ENCODE measurements at places on chromosomes 12 and 14.

DNA sequence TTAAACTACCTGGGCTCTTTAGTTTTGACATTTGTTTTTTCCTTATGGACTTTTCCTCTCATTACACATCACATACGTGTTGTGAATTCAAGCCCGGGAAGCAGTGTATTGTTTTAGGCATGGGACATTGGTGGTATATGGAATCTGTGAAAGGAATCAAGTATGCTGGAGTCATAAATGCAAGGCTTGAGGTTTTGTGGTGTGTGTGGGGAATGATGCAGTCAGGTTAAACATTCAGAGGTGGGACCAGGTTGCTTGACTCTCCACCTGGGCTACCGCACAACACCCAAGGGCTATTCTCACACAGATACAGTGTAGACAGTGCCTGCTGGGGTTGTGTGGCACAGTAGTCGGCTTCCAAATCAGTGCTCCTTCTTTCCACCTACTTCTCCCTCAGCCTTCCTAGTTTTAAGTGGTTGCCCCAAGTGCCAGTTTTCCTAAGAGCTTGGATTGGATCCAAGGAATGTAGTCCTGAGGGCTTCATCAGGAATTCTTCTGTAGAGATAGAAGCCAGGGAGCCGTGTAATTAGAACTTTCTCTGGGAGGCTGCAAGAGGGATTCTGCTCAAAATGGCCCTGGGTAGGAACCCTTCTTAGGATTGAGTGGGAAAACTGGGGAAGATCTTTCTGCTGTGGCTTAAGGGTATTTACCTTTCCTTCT is 243.7 kb downstream of the C12orf75 start:
- no peak for DNase-seq

GRCh38 chr12:1794440-1795090 is 25.8 kb upstream of the LRTM2 start:
- DNase-seq, result no peak

GRCh38 chr12:26697217-26697616 is 135.8 kb downstream of the ITPR2 start:
- no peak for DNase-seq

- DNase-seq, result no peak
These were observed 69.0 kb upstream of the DUSP6 start for GRCh38 chr12:89421092-89421835.

- DNase-seq, result no peak
These were observed 261.7 kb downstream of the NEDD1 start for GRCh38 chr12:97168804-97169203.

DNA sequence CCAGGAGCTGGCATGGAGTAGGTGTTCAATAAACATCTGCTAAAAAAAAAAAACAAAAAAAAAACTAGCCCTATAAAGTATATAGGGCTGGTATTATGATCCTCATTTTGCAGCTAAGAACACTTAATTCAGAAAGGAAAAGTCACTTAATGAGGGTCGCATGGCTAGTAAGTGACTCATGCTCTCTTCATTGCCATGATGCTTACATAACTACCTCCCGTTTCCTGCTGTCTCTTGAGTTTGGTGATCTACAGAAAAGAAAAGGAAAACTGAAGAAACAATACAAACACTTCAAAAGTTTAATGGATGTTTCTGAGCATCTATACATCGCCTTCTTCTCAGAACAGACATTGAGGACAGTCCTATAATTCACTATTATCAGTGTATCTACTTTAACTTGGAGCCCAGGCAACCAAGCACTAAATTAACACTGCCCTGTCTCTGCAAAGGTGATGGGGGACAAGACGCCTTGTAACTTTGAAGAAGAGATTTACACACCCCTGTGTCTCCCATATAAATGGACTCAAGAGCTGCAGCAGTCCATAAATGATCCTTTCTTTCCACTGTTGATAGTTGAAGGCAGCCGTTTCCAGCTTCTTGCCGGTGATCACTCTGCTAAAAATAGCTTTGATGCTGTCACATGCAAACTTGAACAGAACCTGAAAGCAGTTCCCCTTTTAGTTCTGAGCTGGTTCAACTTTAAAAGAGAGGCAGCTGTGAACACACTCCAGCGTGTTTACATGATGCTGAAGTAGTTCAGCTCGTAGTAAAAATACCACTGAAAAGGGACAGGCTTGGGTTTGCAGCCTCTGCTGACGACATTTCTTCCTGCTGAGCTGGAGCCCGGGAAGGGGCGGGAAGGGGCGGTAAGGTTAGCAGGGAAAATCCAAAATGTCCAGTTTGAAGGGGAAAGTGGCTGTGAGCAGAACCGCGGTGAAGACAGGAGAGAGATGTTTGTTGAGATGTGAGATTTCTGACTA is 113.3 kb downstream of the FOXN3 start:
- DNase-seq, result no peak

DNA sequence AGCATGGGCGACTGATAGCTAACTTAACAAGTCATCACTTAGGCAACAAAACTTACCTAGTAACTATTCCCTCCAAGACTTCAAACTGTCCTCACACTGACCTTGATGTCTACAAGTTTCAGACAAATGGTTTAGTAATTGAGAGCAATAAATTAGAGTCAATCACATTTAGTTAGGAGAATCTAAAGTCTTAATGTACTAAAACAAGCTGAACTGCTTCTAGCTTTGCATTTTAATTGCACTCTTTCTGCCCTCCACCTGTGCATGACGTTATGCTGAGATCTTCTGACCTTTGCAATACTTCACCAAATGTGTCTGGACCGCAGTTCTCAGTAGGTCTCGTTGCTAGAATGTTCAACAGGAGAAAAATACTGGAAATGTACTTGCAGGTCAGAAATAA is 158.0 kb downstream of the PIK3C2G start:
- no peak for DNase-seq

GRCh38 chr14:64702493-64703394 is 1.5 kb upstream of the PLEKHG3 start:
- no peak for DNase-seq

GRCh38 chr14:94426526-94426925 is 26.1 kb downstream of the SERPINA11 start:
- DNase-seq, result no peak

GRCh38 chr12:42790761-42791151 is 201.2 kb upstream of the PRICKLE1 start:
- DNase-seq, result no peak

DNA sequence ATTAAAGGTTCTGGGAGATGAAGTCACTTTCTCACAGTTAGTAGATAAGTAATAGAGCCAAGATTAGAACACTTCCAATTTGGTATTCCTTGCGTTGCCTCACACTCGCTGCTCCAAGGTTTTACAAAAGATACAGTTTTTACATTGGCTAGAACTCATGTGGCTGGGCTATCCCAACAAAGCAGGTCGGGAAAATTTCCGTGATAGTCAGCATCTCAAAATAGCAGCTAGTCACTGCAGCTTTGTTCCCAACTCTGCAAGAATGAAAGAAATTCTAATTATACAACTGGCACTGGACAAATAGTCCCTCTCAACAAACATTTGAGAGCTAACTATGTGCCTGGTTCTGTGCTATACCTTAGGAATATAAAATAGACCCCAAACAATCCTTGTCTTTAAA is 24.6 kb upstream of the PPP1R12A start:
- no peak for DNase-seq

DNA sequence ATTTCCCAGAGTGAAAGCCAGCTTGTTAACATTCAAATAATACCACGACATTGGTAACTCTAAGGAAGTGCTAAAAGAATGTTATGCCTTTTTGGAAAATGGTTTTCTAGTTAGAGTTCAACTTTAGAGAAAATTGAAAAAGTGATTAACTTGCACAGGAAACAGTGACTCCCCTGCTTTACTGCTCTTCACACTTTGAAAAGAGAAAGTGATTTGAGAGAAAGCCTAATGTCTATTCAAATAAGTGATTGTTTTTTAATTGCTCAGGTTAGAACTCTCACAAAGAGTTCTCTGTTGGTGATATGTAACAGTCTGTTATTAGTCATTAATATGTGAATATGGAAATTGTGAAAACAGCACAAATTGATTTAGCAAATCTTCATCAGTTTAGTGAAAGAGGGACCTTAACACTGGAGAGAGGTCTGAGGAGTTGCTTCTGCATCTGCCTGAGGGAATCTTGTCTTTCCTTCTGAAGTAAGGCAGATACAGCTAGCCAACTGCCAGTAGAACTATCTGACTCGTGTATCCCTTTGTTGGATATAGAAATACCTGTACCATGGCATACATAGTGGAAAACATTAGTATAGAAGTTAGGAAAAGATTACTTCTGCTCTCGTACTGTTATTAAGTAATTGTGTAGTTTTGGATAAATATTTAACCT is 25.5 kb downstream of the ATF7IP start:
- DNase-seq, result no peak

DNA sequence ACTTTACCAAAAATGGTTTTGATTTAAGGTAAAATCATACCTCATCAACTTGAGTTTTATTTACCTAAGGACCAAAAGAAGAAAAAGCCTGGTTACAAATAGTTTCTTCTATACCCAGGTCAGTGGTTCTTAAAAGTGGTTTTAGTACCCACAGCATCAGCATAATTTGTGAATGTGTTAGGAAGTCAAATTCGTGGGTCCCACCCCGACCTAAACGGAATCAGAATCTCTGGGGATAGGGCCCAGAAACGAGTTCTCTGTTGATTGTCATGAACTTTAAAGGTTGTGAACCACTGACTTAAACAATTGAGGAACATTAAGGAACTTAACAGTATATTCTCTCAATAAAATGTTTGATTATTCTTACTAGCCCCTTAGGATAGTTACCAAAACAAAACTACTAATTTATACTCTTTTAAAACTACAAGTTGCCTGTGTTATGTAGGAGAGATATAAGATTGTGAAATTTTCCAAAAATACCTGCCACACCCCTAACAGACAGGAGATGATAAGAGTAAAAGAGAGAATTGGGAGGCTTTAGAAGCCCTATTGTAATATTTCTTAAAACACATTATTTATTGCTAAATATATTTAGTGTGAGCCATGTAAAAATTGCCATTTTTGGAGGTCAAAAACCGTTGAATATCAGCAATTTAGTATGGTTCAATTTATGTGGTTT is 669 bp upstream of the SLC25A21 start:
- no peak for DNase-seq

DNA sequence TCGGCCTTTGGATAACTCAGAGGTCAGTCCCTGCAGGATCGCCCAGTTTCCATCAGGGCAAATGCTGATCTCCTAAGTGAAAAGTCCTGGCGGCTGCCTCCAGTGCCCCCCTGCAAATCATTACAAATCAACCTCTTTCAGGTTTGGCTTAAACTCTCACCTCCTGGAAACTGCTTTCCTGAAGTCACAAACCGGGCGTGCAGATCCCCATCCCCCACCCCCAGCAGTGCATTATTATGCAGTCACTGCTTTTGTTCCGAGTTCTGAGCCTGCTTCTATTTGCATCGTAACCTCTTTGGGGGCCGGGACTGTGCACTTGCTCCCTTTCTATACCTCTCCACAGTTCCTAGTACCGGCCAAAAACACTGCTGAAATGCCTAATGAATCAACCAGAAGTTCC is at the start of gene USP44:
Gene USP44, minus strand, starts transcription at position 172 of the 400 bp plus-strand sequence. CDS start 17,220 bp downstream, outside the sequence.
- DNase-seq, result no peak

GRCh38 chr14:24355009-24355408 is 13.0 kb upstream of the NFATC4 start:
- no peak for DNase-seq

GRCh38 chr12:11854011-11854499 is 204.6 kb downstream of the ETV6 start:
- no peak for DNase-seq

DNA sequence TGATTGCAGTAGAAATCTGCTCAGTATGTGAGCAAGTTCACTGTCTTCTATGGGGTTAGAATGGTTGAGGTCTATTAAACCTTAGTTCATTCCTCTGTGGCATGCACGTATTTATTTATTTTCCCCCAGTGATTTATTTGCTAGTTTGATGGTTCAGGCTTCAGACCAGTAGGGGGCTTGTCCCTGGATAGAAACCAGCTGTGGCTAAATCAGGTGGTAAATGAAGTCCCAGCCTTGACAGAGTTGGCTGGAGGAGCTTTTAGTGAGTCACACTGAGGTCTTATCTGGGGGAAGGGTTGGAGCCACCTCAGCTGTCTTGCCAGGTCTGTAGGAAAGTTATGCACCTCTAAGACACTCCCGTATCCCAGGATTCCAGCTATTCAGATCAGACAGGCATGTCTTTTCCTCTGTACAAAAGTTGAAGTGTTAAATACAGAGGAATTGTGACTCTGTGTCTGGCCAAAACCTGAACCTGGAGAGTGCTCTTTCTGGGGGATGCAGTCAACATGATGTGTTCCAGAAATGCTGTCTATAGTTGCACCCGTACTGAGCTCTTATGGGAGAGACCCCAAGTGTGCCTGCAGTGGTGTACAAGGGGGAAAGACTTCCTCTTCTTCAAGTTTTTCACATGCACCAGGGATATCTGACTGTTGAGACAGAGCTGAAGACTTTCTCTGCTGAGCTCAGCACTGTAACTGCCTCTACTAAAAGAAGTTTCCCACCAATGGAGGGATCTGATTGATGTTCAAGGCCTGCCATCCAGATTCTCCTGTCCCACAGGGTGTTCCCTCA is 1322.1 kb downstream of the TMEM121 start:
- DNase-seq, result no peak

- DNase-seq, result no peak
These were observed 406.5 kb downstream of the LRIG3 start for GRCh38 chr12:58513852-58514251.

DNA sequence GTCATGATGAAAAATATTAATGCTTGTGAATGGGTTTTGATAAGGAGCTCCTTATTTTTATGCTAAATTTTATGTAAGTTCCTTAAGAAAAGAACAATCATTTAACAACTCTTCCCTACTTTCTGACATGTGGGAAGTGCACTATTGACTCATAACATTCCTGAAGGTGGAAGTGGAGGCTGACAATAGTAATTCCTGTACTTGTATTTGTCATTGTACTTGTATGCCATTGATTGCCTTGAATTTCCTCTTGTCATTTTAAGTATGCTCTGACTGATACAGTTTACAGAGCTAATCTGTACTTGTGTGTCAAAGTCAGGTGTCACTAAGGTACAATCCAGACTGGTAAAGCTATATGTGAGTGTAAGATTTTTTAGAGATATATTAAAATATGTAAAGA is 440.0 kb downstream of the SLC16A7 start:
- DNase-seq, result no peak

DNA sequence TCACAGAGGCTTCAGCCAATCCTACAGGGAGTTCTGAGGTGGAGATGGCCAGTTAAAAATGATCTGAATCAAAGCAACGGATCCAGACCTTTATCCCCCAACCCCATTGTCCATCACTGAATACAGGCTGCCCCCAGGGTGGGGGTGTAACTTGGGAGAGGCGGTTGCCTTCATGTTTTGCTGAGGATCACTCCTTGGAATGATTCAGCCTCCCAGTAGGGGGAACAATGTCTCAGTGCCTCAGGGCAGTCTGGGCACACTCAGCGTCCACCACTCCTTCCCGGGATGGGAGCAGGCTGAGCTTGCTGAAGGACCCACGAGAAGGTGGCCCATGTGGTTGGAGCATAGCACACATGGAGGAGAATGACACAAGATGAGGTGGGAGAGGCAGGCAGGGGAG is 60.2 kb downstream of the RFX4 start:
- no peak for DNase-seq

GRCh38 chr12:44603701-44604100 is 272.4 kb downstream of the NELL2 start:
- no peak for DNase-seq
